ENCODE measurements at places on chromosomes 3 and 15.

DNA sequence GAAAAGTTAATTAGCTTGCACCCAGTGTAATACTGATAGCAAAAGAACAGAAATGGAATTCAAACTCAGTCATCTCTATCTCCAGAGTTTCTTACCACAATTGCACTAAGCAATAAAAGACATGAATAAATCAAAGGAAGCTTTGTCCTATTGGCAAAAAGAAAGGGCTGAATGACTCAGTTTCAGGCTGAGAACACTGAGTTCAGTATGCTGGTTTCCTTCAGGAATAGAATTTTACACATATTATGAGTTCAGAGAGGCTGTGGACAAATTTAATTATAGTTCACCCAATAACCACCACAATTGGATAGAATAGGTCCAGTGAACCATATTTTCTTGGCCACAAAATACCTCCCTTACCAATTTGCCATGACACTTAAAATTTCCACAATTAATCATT, 249.7 kb downstream of the KCNMB2 start:
- no peaks in the 10 kb centered on the region for H3K36me3 ChIP-seq
- H3K4me1 ChIP-seq = no peaks in the 10 kb centered on the region
- no peak for DNase-seq

DNA sequence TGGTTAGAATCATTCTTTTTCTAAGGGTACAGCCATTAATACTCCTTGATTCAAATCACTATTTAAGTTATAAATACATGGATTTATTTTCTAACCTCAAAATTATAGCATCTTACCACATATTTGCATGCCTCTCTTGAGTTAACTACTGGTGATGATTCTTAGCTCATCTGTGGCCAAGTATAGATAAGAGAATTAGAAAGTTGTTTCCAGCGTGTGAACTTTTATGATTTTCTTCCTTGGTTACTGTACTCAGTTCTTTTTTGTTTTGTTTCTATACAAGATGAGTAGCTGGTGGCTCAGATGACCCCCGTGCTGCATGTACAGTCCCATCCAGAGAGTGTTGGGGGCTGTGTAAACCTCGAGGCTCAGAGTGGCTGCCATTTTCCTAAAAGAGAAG, 124.6 kb downstream of the IGF1R start:
- DNase-seq = no peak
- no peak overlapping the region for H3K4me3 ChIP-seq
- no peaks in the 10 kb centered on the region for H3K27me3 ChIP-seq
- peaks cover 74% of the 10 kb centered on the region for H3K4me1 ChIP-seq

GRCh38 chr3:142977399-142977728, 13.9 kb upstream of the PAQR9 start:
- H3K36me3 ChIP-seq = no peaks in the 10 kb centered on the region
- H3K27me3 ChIP-seq = peaks cover 5% of the 10 kb centered on the region
- H3K4me1 ChIP-seq = peaks cover 21% of the 10 kb centered on the region
- H3K4me3 ChIP-seq = no peak overlapping the region

DNA sequence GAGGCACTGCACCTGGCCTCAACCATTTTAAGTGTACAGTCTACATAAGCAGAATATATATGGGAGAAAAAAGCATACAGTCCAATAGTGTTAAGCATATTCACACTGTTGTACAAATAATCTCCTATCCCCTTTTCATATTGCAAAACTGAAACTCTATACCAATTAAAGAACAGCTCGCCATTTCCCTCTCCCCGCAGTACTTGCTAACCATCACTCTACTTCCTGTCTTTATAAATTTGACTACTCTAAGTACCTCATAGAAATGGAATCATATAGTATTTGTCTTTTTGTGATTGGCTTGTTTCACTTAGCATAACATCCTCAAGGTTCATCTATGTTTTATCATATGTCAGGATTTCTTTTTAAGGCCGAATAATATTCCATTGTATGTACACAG, 21.6 kb upstream of the TASOR start:
- H3K4me1 ChIP-seq = no peaks in the 10 kb centered on the region
- no peak overlapping the region for H3K4me3 ChIP-seq
- no peak for DNase-seq
- peaks cover 12% of the 10 kb centered on the region for H3K27me3 ChIP-seq
- H3K27ac ChIP-seq = no peak overlapping the region

DNA sequence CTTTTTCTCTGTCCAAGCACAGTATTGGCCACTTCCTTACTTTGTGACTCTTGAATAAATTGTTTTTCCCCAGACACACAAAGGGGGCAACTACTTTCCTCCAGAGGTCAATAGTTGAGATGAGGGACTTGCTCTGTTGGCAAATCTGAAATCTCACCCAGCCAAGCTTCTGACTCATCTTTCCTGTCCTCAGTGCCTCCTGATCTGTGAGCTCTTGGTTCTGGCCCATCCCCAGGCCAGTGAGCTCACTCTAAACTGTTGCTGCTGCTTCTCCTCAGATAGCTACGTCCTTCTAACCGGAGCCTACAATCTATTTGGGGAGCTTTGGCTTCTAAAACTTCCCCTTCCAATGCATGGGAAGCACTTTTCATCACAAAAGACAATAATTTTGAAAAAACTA, 50.0 kb upstream of the NMD3 start:
- no peaks in the 10 kb centered on the region for H3K36me3 ChIP-seq
- no peak overlapping the region for H3K4me3 ChIP-seq
- H3K27ac ChIP-seq = no peak overlapping the region

DNA sequence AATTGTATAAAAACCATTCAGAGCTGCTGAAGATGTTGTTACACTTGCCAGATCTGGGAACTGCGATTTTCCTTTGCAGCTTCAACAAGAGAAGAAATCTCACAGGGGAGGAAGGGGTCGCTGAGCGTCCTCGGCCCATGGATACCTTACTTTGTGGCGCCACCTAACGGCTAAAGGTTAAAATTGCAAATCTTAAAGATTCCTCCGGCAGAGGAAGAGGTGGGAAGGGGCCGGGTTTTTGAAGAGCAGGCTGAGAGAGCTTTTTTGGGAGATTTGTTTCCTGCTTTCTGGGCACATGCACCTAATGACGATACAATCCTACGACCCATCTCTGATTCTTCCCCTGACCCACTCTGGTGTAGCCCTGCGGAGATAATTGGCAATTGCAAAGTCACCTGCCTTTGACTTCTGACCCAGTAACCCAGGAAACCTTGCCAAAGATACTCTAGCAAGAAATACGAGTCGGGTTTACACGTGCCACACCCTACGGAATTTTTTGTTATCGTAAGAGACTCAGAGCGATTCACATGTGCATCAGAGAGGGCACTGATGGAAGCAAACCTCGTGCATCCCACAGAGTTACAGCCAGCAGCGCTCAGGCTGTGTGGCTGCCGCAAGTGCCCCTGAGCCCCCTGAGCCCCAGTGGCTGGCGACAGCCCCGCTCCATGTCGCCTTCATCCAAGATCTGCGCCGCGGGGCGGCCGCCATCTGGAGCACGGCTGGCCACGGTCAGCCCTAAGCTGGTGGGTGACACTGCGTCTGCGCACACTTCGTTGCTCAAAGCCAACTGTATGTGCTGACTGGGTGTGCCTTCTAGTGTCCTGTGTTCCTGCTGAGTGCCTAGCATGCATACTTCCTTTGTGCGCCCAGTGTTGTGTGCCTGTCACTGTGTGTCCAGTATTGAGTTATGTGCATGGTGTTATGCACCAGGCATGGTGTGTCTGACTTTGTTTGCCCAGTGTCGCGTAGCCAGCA, 55.2 kb upstream of the CHRNA7 start:
- H3K4me3 ChIP-seq = peak overlapping the region; percentile 60
- H3K27ac ChIP-seq = no peak overlapping the region
- H3K4me1 ChIP-seq = peaks cover 30% of the 10 kb centered on the region
- DNase-seq = peak; percentile 70
